Upper lobe of right lung (tissue), 1 donor: ENCODE measurements at places on chromosomes 11 and 22. TPM values are rescaled to one million over a fixed set of nuclear protein-coding genes. Genes with fewer than 3 reads are reported as not detected.

DNA sequence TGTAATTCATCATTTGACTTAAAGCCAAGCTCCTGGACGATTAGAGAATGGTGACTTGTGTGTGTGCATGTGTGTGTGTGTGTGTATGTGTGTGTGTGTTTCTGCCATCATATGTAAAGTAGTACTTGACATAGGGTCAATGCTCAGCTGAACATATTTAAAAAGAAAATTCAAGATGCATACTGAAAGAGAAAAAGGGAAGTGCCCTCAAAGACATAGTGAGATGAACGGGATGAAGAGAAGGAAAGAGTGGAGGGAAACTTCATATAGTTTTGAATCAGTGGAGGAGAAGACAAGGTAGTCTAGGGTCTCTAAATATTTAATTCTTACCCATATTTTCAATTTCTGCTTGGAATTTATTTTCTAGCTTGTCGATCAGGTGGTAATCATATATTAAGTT, 4.0 kb downstream of the TCN1 start:
- no peak overlapping the region for H3K27ac ChIP-seq

GRCh38 chr11:36452961-36453360, 57.1 kb downstream of the TRAF6 start:
- H3K4me1 ChIP-seq, result peaks cover 45% of the 10 kb centered on the region
- H3K27me3 ChIP-seq, result no peaks in the 10 kb centered on the region
- peaks cover 7% of the 10 kb centered on the region for H3K36me3 ChIP-seq

- H3K27me3 ChIP-seq, result no peaks in the 10 kb centered on the region
- no peaks in the 10 kb centered on the region for H3K4me1 ChIP-seq
- no peak for DNase-seq
- H3K4me3 ChIP-seq, result no peak overlapping the region
These were observed 23.9 kb upstream of the RBFOX2 start for GRCh38 chr22:36052505-36052941.

DNA sequence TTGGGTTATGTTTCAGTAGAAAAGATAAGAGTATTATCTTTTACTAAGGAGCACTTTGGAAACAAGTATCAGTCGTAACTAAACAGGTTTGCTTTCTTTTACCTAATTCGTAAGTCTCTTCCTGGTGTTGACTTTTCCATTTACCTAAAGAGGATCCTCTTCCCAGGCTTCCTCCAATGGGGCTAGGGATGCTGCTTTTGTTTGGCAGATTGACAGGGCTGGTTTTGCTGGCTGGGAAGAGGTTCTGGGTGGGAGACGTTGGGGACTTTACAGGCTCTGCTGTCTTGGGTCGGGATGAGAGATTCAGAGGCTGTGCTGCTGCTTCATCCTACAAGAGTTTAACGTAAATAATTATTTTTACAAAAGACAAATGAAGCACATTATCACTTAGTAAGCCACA, 306.7 kb downstream of the SOX6 start:
- H3K27ac ChIP-seq, result no peak overlapping the region
- no peak for DNase-seq
- no peaks in the 10 kb centered on the region for H3K36me3 ChIP-seq
- H3K27me3 ChIP-seq, result no peaks in the 10 kb centered on the region
- no peak overlapping the region for H3K4me3 ChIP-seq
- no peaks in the 10 kb centered on the region for H3K4me1 ChIP-seq

DNA sequence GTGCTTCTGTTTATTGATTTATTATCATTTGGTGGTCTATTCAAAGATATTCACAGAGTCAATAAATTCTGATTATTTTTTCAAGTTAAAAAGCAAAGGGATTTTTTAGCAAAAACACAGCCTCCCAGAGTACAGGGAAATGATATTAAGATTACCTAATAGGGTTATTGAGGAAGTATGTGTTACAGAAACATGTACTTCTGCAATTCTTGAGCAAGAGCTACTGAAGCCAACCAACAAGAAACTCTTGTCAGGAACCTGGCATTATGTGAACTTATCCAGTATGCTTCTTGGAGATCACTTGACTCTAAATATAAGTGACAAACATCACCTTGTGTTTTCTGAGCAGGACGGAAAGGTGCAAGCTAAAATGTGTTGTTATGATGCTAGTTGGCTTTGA, 42.0 kb upstream of the CARD18 start:
- H3K4me3 ChIP-seq, result no peak overlapping the region
- H3K27me3 ChIP-seq, result no peaks in the 10 kb centered on the region
- no peak for DNase-seq
- H3K4me1 ChIP-seq, result no peaks in the 10 kb centered on the region

DNA sequence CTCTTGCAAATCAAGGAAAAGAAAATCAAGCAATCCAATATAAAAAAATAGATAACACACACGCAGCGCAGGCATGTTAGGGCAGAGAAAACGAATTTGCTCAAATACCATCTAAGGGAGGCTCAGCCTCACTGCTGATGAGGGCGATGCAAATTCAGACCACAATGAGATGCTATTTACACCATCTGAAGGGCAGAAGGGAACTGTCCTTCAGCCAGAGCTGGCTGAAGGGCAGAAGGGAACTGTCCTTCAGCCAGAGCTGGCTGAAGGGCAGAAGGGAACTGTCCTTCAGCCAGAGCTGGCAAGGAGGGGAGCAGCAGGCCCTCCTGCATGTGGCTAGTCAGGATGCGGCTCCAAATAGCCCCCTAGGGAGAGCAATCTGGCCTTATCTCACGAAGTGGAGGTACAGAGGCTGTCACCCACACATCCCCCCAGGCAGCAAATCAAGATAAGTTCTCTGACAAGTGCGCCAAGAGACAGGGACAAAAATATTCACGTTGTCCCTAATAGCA, 7.6 kb upstream of the SLC39A13 start:
- peak overlapping the region; percentile 63 for H3K27ac ChIP-seq
- H3K27me3 ChIP-seq, result no peaks in the 10 kb centered on the region
- DNase-seq, result no peak
- H3K4me3 ChIP-seq, result peak overlapping the region; percentile 56

DNA sequence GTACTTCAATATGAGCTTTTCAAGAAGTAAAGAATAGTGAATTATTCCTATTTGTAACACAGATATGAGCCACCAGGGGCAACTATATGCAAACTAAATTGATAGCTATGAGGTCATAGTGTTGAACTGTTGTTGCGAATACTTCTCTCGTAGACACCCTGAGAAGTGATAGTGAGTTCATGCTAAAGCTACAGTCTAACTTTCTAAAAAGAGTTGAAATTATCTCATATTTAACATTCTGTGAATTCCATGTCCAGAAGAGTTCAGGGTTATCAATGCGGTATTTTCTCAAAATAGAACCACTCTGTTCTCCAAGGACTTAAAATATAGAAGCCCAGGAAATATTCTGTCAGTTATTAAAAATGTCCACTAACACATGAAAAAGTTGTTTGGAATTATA, 185.4 kb downstream of the AASDHPPT start:
- no peaks in the 10 kb centered on the region for H3K36me3 ChIP-seq
- no peaks in the 10 kb centered on the region for H3K27me3 ChIP-seq
- no peak overlapping the region for H3K27ac ChIP-seq
- no peak overlapping the region for H3K4me3 ChIP-seq
- no peaks in the 10 kb centered on the region for H3K4me1 ChIP-seq

GRCh38 chr11:20042811-20043341, 117.4 kb downstream of the DBX1 start:
- no peak overlapping the region for H3K4me3 ChIP-seq
- no peaks in the 10 kb centered on the region for H3K36me3 ChIP-seq
- DNase-seq, result no peak
- H3K27ac ChIP-seq, result no peak overlapping the region
- no peaks in the 10 kb centered on the region for H3K27me3 ChIP-seq

GRCh38 chr11:105790840-105791239, 181.0 kb downstream of the GRIA4 start:
- H3K27me3 ChIP-seq, result no peaks in the 10 kb centered on the region
- H3K36me3 ChIP-seq, result no peaks in the 10 kb centered on the region
- no peak for DNase-seq
- no peak overlapping the region for H3K4me3 ChIP-seq
- no peaks in the 10 kb centered on the region for H3K4me1 ChIP-seq

DNA sequence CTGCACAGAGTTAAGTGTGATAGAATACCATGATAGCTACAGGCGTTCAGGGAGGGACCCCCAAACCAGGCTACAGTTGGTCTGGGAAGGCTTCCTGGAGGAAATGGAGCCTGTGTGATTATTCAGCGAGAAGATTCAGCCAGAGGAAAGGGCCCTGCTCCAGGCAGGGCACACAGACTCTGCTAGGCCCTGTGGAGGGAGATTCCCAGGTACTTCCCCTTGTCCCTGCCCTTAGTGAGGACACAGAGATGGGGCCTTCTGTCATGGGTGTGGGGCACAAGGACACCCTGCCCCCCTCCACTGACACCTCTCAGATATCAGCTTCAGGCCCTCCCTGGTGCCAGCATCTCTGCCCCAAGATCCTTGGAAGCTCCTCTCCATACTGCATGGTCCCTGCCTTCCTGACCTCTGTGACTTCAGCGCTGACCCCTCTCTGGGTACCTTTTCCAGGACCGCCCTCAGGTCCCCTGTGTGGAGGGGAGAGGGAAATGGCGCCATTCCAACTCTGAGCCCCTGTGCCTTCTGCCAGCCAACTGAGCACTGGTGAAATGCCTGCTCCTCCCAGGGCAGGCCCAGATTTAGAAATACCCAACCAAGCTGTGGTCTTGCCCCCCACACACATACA, 12.6 kb upstream of the POU2F3 start:
- H3K4me1 ChIP-seq, result peaks cover 18% of the 10 kb centered on the region
- DNase-seq, result no peak
- no peak overlapping the region for H3K4me3 ChIP-seq
- no peak overlapping the region for H3K27ac ChIP-seq
- no peaks in the 10 kb centered on the region for H3K36me3 ChIP-seq
- no peaks in the 10 kb centered on the region for H3K27me3 ChIP-seq

DNA sequence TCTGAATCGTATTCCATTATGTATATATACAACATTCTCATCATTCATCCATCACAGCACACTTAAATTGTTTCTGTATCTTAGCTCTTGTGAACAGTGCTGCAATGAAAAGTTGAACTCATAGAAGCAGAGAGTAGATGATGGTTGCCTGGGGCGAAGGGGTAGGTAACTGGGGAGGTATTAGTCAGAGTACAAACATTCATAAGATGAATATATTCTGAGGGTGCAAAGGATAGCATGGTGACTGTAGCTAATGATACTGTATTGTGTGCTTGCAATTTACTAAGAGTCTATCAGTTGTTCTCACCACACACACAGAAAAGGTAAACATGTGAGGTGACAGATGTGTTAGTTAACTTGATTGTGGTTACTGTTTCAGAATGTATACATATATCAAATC, 12.6 kb upstream of the RFPL2 start:
- no peak for DNase-seq
- no peaks in the 10 kb centered on the region for H3K27me3 ChIP-seq
- no peak overlapping the region for H3K27ac ChIP-seq
- H3K4me1 ChIP-seq, result no peaks in the 10 kb centered on the region

- no peaks in the 10 kb centered on the region for H3K27me3 ChIP-seq
- H3K4me1 ChIP-seq, result no peaks in the 10 kb centered on the region
- no peak for DNase-seq
- H3K4me3 ChIP-seq, result no peak overlapping the region
These were observed 28.0 kb downstream of the CHRDL2 start for GRCh38 chr11:74703211-74703610.

The CHRM1 gene
- 4.7 TPM for total RNA-seq

The SNX32 gene
- not detected for total RNA-seq

The POU2AF2 gene
- not detected for total RNA-seq

The CLMP gene
- 17.6 TPM for total RNA-seq

The CPT1A gene
- 76.4 TPM for total RNA-seq

The SCN3B gene
- 3.2 TPM for total RNA-seq

The BLID gene
- total RNA-seq, result not detected

The MS4A3 gene
- total RNA-seq, result not detected

The PKP3 gene
- total RNA-seq, result 40.4 TPM

The C11orf97 gene
- not detected for total RNA-seq

The ANO9 gene
- total RNA-seq, result 22.4 TPM

The ESAM gene
- total RNA-seq, result 164 TPM
